HEK293T (cell line): ENCODE measurements at places on chromosomes 3 and 15.

- DNase-seq = no peak
Observed at GRCh38 chr3:163450698-163451097, 1627.6 kb downstream of the SI start.

DNA sequence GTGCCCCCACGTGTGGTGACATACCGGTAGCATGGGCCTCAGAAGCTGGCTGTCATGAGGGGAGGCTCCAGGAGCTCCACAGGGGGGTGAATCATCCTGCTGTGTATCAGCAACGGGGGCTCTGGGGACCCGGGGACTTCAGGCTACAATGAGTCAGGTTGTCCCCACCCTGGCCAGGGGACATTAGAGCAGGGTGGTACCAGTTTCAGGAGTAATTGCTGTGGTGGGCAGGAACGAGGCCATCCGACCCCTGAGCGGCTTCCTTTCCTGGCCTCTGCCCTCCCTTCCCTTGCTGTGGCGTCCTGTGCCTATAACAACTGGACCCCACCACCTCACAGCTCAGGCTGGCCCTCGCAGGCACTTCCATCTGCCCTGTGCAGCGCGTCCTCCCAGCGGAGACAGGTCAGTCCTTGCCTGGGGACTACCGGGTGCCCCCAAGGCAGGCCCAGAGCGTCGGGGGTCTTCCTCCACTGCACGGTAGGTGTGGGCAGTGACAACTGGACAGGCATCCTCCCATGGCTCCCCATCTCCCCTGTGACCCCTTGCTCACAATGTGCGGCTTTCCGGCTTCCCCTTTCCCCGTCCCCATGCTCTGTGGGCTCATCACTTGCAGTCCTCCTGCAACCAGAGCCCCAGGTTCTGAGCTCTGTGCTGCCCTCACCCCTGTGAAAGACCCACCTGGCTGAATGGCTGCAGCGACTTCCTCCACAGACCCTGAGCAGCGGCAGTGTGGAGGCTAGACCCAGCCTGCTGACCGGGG, 57.0 kb downstream of the KLF15 start:
- DNase-seq = no peak

GRCh38 chr3:96012939-96013338, 801.5 kb upstream of the EPHA6 start:
- DNase-seq = no peak

DNA sequence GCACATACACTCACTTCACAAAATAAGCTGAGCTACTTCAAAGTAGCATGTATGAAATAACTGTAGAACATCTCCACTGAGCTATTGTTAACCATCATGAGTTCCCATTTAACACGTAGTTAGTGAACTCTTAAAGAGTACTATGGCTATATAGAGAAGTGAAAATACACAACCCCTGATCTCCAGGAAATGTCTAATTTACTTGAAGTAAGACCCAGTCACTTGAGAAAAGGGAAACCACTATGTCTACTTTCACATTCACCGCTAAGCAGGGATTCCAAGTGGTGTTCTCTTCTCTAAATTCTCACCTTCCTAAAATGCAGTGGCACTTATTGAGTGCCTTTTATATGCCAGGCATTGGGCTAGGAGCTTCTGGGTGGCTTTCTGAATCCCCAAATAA, 35.0 kb upstream of the COLQ start:
- no peak for DNase-seq

GRCh38 chr3:67648229-67648628, 6.2 kb downstream of the SUCLG2 start:
- no peak for DNase-seq
